Stimulated activated CD8-positive, alpha-beta memory T cell treated with anti-CD3 and anti-CD28 coated beads, Interleukin-4, amount 100 ng/mL, for 48 hours (primary cell): ENCODE measurements at places on chromosomes 6 and 20.

DNA sequence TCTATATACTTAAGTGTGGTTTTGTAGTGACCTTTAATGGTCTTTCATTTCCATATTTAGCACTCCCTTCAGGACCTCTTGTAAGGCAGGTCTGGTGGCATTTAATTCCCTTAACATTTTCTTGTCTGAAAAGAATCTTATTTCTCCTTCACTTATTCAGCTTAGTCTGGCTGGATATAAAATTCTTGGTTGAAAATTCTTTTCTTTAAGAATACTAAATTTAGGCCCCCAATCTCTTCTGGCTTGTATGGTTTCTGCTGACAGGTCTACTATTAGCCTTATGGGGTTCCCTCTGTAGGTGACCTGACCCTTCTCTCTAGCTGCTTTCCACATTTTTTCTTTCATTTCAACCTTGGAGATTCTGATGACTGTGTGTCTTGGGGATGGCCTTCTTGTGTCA, 236.9 kb downstream of the THBS2 start:
- DNase-seq, result no peak

DNA sequence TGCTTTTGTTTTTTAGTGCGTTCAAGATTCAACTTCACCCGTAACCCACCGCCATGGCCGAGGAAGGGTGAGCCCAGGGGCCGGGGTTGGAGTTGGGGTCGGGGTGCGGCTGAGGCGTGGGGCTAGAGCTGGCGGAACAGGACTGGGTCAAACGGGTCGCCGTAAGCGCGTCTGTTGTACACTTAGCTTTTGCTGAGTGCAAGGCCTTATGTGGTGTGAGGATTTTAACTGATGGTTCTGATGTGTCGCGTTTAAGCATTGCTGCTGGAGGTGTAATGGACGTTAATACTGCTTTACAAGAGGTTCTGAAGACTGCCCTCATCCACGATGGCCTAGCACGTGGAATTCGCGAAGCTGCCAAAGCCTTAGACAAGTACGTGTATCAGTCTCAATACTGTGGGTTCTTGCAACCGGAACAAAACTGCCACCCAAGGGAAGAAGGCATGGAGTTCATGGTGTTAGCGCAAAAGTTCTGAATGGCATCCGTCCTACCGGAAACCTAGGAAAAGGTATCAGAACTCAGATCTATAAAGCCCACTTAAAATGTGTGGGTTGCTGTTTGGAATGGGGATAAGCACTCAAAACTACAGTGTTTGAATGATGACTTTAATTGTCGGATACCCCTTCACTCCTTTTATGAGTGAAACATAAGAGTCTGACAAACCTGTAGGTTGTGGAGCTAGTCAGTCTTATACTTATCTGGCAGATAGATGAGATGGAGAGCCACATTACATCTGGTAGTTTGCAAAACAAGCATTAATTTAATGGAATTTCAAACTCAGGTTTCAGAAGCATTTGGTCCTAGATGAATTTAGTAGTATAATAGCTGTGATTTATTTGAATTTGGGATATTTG, 574 bp downstream of the RPS12 start:
- peak; percentile 57 for DNase-seq

- no peak for DNase-seq
Measured at GRCh38 chr20:33450867-33451266, 7.3 kb upstream of the SNTA1 start.

DNA sequence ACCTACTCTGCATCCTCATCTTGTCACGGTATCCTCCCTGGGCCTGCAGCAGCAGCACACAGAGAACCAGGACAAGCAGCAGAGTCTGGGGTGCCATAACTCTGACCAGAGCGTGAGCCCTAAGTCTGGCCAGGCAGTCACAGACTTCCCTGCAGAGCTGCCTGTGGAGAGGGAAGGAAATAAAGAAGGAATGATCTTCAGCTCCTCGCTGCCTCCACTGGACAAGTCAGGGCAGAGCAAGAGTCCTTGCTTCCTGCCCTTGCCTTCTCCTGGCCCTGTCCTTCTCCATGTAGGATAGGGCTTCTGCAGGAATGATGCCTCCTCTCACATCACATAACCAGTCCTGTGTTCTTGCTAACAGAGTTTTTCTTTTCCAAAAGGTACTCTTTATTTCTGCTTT, 15.9 kb upstream of the WFDC11 start:
- no peak for DNase-seq

DNA sequence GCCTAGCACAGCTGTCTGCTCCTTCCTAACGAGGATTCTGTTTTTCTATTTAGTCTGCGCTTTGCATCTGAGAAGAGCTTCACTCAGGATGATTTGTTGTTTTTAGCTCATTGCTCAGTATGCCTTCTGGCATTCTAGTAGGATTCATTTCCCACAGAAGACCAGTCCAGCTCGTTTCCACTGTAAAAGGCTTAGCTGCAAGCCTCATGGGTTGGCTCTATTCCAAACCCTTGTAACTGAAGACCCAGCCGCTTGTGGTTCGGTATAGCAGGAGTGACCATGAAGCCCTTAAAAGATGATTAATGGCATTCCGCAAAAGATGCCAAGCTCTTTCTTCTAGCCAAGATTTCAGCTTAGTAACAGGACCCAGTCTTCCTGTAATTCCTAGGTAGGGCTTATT, 7.2 kb downstream of the ADGRF1 start:
- DNase-seq, result no peak

DNA sequence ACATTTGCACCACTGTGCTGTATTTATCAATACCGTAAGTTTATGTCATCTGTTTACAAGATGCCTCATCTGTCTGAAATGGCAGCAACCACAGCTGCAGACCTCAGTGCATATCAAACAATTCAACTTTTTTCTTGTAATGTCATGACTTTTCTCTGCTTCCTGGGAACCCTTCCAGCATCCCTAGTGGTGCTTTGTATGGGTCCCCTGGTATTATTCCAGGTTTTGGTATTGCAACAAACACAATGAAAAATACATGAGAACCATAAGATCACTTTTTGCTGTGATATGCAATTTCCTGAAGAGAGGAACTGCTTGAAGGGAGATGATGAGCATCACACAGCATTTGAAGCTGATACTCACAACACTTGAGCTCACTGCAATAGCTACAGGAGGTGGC, 12.0 kb upstream of the TXNDC5 start:
- no peak for DNase-seq

GRCh38 chr6:168025831-168026710, 28.6 kb downstream of the KIF25 start:
- DNase-seq, result no peak

DNA sequence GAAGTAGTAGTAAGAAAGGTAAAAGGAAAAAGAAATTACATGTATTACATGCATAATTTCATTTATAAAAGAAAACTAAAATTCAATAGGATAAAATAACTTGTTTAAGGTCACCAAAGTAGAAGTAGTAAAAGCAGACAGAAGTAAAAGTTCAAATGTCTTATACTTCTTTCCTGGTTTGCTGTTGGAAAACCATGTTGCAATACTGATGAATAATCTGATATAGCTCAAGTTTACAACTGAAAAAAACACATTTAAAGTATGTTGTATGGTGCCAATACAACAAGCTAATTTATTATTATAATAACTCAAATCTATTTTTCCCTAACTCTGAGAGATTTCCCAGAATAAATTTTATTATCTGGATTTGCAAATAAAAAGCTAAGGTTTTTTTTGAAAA, 78.3 kb downstream of the PHIP start:
- DNase-seq, result no peak

DNA sequence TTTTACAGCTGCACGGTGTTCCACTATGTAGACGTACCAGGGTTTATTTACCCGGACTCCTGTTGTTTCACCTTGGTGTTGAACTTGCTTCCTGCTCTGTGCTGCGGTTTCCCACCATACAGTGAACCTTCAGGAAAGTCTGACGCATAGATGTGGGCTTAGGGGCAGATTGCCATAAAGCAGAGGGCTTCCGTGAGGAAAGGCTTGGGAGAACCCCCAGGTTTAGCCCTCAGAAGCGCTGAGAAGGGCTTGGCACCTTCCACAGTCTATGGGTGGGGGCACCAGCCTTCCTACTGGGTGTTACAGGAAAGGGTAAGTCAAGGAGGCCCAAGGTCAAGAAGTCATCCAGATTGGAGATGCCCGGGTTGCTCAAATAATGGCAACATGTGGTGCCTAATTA, 19.2 kb upstream of the MRPS18A start:
- no peak for DNase-seq

GRCh38 chr6:3356056-3356823, 97.5 kb downstream of the PSMG4 start:
- peak; percentile 59 for DNase-seq

DNA sequence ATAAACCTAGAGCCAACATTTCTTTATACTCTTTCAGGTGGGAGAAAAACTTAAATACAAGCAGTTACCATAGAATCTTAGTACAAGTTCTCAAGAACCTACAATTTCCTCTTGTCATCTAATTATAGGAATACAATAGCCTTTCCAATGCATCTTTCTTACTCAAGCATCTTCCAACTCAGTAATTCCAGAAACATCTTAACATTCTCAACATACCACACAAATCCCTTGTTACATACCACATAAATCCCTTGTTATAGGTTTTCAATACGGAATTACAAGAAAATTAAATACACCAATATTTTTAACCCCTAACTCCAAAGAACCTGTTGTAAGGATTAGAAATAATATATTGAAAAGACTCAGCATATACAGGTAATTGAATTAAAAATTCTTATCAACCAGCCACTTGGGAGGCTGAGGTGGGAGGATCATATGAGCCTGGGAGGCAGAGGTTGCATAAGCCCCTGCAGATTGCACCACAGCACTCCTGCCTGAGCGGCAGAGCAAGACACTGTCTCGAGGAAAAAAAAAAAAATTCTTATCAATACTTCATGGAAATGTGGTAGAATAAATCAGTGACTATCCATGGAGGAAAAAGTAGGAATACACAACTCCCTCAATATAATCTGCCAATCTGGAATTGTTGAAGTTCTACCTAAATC, 127.5 kb upstream of the CCDC28A start:
- DNase-seq, result no peak

DNA sequence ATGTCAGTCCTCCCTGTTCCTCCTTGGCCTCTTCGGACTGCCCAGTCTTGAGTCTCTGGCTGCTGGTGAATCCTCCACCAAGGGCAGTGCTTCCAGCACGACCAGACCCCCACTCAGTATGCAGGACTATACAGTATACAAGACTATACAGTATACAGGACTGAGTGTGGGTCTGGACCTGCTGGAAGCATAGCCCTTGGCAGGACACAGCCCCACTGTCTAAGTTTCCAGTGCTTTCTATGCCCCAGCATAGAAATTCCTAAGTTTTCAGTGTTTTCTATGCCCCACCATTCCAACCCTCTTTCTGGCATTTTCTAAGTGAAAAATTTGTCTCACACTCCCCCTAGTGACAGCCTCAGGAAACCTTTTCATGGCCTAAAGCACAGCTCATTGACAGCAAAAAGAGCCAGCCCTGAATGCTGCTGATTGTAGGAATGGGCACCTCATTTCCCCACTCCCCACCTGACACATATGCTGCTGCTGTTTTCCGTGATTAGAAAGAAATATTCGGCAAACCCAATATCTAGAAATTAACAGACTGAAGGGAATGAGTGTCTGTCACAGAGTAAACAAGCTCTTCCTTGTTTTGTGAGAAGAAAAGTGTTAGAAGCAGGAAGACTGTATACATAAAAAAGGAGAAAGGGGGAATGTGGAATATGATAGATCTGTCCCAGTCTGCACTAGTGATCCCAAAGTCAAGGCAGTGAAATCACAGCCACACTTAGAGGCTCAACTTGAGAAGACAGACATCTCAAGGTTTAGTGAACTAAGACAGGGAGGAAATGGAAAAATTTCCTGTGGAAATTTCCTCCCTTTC, 206.9 kb downstream of the IBTK start:
- no peak for DNase-seq

DNA sequence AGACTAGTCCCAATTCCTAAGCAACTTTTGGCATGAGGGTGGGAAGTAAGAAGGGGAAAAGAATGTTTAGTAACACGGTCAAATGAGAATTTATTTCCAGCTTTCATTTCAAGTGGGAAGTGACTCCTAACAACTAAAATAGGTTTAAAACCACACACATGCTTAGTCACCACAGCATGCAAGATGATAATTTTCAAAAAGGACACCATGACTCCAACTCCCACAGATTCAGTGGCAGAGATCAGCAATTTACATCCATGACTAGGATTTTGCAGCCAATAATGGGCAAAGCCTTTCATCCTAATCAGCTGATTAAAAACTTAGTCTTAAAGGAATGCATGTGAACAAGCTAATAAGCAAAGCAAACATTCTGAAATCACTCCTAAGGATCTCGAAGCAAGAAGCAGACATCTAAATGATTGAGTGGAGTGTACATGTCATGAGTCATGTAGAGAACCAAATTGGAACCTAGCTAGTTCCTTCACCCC, 48.1 kb upstream of the GCLC start:
- DNase-seq, result no peak

DNA sequence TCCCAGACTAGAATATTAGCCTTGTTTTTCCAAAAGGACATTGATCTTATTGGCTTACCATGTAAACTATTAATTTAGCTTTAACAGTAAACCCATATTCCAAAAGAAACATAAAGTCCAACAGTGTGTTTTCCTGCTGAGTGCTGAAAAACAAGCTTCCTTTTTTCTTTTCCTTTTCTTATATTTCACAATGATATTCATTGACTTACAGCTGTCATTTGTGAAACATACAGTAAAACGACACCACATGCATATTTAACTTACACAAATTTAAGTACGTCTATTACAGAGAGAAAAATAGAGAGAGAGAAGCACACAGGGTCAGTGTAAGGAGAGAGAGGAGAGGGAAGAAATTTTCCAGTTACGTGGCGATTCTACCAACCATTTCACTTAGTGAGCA, 543.9 kb upstream of the JARID2 start:
- DNase-seq, result no peak

DNA sequence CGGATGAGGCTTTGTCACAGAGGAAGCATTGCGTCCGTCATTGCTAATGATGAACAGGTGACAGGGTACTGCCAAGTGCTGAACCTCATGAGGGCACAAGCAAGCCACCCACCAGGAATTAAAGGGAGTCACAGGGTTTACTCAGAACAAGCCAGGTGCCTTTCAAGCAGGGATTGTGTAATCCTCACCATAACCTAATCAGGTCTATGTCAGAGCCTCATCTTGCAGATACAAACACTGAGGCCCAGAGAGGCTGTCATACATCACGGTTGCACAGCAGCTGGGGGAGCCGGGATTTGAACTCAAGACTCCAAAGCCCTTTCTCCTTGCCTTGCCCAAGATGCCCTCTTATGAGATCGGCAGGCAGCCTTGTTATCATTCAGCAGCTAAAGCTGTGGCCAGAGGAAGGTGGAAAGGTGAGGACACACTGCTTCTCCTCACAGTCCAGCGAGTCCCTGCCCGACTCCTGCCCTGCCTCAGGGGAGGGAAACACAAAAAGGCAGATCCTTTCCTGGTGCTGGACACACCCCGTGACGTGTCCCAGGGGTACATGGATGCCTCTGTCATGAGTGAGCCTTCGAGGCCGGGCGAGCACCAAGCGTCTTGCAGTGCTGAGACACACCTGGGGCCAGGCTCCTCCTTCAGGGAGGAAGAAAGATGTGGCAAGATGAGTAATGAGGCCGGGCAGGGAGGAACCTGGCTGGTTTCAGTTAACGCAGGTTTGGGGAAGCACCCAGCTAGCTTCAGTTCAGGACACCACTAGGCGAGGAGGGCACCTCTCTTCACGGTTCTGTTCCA, 214.9 kb downstream of the LY86 start:
- no peak for DNase-seq
